Tracheal epithelial cell (primary cell): ENCODE measurements at places on chromosomes 3 and 15. TPM values are rescaled to one million over a fixed set of nuclear protein-coding genes. Genes with fewer than 3 reads are reported as not detected.

Gene RETNLB
- not detected in 2 replicates for total RNA-seq

Gene CYP1A1
- 0.64 and 3.4 TPM in 2 replicates for total RNA-seq

Gene FOXB1
- not detected in 2 replicates for total RNA-seq

Gene PRR23B
- not detected in 2 replicates for total RNA-seq

Gene PEAK1
- 5.1 and 5.8 TPM in 2 replicates for total RNA-seq

Gene BOC
- 0.43 and 0.72 TPM in 2 replicates for total RNA-seq

Gene TGM5
- total RNA-seq = 0.21 and 0.48 TPM in 2 replicates

Gene ZMYND10
- 0.24 and 1.9 TPM in 2 replicates for total RNA-seq

Gene ACP3
- total RNA-seq = 0.96 and 1.9 TPM in 2 replicates

Gene SERINC4
- not detected in 2 replicates for total RNA-seq

Gene NOX5
- total RNA-seq = under 0.01 TPM in 1 of 2 replicates, not detected in the other

Gene TMEM158
- total RNA-seq = 1.5 and 8.4 TPM in 2 replicates

Gene PAK6
- total RNA-seq = 12.8 and 13.4 TPM in 2 replicates

Gene ZNF619
- total RNA-seq = 4.8 and 5.1 TPM in 2 replicates

Gene TJP1
- total RNA-seq = 56.7 and 78.8 TPM in 2 replicates

Gene FHIT
- 2.7 and 3.4 TPM in 2 replicates for total RNA-seq

Gene OCA2
- total RNA-seq = 0.21 and 0.72 TPM in 2 replicates

Gene GPR156
- total RNA-seq = 0.48 TPM in 1 of 2 replicates, not detected in the other

Gene SGO1
- total RNA-seq = 0.21 and 0.72 TPM in 2 replicates

Gene CAMK2N2
- 0.24 TPM in 1 of 2 replicates, not detected in the other for total RNA-seq

Gene RSRC1
- total RNA-seq = 21.5 and 32.0 TPM in 2 replicates

Gene MAP3K13
- 15.3 and 24.3 TPM in 2 replicates for total RNA-seq

Gene STX19
- 0.72 and 1.3 TPM in 2 replicates for total RNA-seq

Gene KBTBD13
- under 0.01 TPM in 1 of 2 replicates, not detected in the other for total RNA-seq
